Fibroblast of lung (primary cell): ENCODE measurements at places on chromosomes 16 and 17. TPM values are rescaled to one million over a fixed set of nuclear protein-coding genes. Genes with fewer than 3 reads are reported as not detected.

Gene FZD2
- polyA plus RNA-seq = 14.0 and 23.2 TPM in 2 replicates

Gene UTS2R
- polyA plus RNA-seq = not detected in 2 replicates

Gene WNK4
- 0.35 and 0.84 TPM in 2 replicates for polyA plus RNA-seq

Gene TPPP3
- 2.9 and 6.5 TPM in 2 replicates for polyA plus RNA-seq

Gene KRT17
- polyA plus RNA-seq = 0.89 and 0.90 TPM in 2 replicates

Gene ARL5C
- not detected in 2 replicates for polyA plus RNA-seq

Gene ELMO3
- polyA plus RNA-seq = 0.36 and 0.42 TPM in 2 replicates

Gene ZPBP2
- polyA plus RNA-seq = not detected in 2 replicates

Gene EPX
- not detected in 2 replicates for polyA plus RNA-seq

Gene GAST
- polyA plus RNA-seq = not detected in 2 replicates

Gene DNAH3
- polyA plus RNA-seq = 0.01 TPM in 1 of 2 replicates, not detected in the other

Gene IL32
- polyA plus RNA-seq = 1.4 and 4.1 TPM in 2 replicates
